Testis (tissue), 5 donors: ENCODE measurements at places on chromosomes 5 and 9. TPM values are rescaled to one million over a fixed set of nuclear protein-coding genes. Genes with fewer than 3 reads are reported as not detected.
A peak's percentile ranks its signal among the peaks of the same experiment; 100 is the strongest.

DAB2 gene
- 56.2 TPM for total RNA-seq

SLC34A1 gene
- not detected for total RNA-seq

ACTL7B gene
- 129 TPM for total RNA-seq

SEMA6A gene
- total RNA-seq: 52.0 TPM

MZB1 gene
- 0.94 TPM for total RNA-seq

DNA sequence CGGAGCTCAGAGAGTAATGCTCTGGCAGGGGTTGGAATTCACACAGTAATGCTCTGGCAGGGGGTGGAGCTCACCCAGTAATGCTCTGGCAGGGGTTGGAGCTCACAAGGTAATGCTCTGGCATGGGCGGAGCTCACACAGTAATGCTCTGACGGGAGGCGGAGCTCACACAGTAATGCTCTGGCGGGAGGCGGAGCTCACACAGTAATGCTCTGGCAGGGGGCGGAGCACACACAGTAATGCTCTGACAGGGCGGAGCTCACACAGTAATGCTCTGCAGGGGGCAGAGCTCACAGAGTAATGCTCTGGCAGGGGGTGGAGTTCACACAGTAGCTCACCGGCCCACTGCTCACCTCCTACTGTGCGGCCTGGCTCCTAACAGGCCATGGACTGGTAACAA is 47.2 kb upstream of the LPCAT1 start:
- no peaks in the 10 kb centered on the region for H3K27me3 ChIP-seq
- DNase-seq: no peak
- no peak overlapping the region for H3K4me3 ChIP-seq

DNA sequence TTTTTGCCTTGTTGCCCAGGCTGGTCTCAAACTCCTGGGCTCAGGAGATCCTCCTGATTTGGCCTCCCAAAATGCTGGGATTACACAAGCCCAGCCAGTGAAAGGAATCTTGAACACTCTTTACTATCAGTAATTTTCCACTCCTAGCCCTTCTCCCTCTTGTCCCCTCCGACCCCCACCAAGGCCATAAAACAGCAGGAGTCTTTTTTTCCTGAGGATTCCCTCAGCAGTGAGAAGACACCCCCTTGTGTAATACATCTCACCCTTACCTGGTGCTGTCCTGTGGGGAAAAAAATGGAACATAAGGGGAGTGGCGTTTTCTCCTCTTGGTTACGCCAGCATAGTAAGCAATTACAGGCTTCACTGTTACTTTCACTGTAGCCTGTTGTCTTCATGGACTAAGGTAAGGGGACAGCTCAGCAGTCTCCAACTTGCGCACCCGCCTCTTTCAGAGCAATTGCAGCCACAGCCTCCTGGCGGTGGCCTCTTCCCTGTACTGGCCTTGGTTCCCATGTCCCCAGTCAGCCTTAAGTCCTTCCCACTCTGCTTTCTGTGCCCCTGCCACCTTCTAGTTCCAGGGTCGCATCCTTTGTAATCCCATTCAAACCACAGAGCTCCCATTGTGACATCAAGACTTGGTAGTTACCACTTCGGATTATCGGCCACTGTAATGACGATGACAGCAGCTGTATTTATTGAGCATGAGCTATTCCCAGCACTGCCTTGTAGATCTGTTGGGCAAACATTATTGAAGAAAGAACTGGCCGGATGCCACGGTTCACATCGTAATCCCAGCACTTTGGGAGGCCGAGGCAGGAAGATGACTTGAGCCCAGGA is 10.0 kb downstream of the NAIF1 start:
- H3K4me3 ChIP-seq: no peak overlapping the region
- H3K27ac ChIP-seq: peak overlapping the region; percentile 87
- DNase-seq: peak; percentile 33
- no peaks in the 10 kb centered on the region for H3K27me3 ChIP-seq

DNA sequence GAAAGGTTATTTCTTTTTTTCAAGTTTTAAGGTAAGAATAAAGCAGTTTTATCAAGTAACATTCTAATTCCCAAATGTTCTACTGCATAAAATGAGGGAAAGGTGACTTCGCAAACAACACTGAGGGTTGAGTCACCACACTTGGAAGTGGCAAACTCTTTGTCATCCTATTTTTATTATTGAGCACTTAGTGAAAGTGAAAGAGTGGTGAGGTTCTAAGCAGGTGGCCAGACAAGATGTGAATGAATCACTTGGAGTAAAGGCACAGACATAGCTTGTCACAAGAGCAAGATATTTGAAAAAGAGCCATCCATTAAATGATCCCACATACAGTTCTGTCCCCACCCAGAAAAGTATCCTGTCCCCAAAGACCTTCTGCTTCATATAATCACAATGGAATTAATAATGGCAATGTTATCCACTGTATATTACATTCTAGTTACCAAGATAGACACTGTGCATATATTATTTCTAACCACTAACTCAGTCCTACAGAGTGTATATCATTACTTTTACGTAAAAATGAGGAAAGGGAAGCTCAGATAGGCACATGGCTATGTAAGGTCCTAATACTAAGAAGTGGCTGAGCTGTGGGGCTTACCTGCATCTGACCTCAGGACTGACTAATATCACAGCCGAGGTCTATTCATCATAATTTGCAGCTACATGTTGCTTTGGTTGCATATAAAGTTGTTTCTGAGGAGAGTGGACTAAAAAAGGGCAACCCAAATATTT is 730.4 kb upstream of the MEF2C start:
- no peak overlapping the region for H3K27ac ChIP-seq
- H3K4me1 ChIP-seq: no peaks in the 10 kb centered on the region
- DNase-seq: no peak
- no peaks in the 10 kb centered on the region for H3K27me3 ChIP-seq
- no peak overlapping the region for H3K4me3 ChIP-seq

GRCh38 chr5:1220831-1221230 is 4.3 kb upstream of the SLC6A18 start:
- H3K27me3 ChIP-seq: no peaks in the 10 kb centered on the region
- H3K4me1 ChIP-seq: no peaks in the 10 kb centered on the region
- H3K27ac ChIP-seq: no peak overlapping the region
- no peak overlapping the region for H3K4me3 ChIP-seq
- DNase-seq: no peak

- H3K27me3 ChIP-seq: no peaks in the 10 kb centered on the region
- H3K27ac ChIP-seq: no peak overlapping the region
- no peak overlapping the region for H3K4me3 ChIP-seq
- H3K36me3 ChIP-seq: no peaks in the 10 kb centered on the region
Observed at GRCh38 chr9:134010310-134011173, 14.7 kb upstream of the BRD3OS start.

GRCh38 chr5:103120607-103121200 is 603 bp downstream of the PPIP5K2 start:
- no peaks in the 10 kb centered on the region for H3K27me3 ChIP-seq
- peaks cover 2% of the 10 kb centered on the region for H3K4me1 ChIP-seq
- DNase-seq: no peak
- H3K4me3 ChIP-seq: peak overlapping the region; percentile 83
- H3K27ac ChIP-seq: peak overlapping the region; percentile 79
- H3K36me3 ChIP-seq: no peaks in the 10 kb centered on the region

DNA sequence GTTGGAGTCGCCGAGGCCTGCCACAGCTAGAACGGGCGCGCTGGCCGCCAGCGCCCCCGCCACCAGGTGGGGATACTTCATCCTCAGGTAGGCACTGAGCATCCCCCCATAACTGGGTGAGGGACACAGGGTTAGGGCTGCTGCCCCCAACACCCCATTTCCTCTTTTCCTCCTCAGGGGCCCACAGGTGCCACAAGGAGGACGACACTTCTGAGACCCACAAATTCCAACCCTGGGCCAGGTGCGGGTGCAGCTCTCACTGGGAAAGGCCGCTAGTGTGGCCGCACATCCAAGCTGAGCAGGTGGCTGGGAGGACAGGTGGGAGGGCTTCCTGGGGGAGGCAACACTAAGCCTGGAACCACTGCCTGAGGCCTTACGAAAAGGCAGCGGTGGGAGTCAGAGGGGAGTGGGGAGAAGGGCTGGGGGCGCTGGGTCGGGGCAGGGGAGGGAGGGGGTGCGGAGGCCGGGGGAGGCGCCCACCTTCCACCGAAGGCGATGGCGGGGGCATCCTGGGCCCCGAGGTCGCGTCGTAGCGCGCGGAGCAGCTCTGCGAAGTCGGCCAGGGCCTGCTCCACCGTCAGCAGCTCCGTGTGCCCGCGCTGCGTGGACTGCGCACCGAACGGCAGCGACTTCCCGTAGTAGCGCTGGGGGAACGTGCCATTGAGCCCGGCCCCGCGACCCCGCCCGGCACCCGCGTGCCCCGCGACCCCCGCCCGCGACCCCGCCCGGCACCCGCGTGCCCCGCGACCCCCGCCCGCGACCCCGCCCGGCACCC is 961 bp downstream of the DPP7 start:
- H3K27me3 ChIP-seq: no peaks in the 10 kb centered on the region
- peak; percentile 43 for DNase-seq
- peaks cover 22% of the 10 kb centered on the region for H3K4me1 ChIP-seq
- H3K4me3 ChIP-seq: peak overlapping the region; percentile 29
- H3K27ac ChIP-seq: no peak overlapping the region
- no peaks in the 10 kb centered on the region for H3K36me3 ChIP-seq

DNA sequence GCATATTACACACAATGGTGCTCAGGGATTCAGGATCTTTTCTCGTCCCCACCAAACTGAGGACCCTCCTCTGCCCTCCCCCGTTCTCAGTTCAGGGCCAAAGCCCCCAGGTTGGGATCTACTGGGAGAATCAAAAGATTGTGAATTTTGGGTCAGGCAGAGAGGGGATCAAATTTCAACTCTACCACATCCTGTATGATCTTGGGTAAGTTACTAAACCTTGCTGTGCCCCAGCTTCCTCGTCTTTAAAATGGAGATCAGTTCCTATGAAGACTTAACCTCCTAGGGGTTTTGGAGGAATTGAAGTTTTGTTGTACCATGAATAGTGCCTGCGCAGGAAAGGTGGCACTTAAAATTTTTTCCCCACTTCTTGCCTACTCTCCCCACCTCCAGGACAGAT is 62.4 kb downstream of the RAI14 start:
- no peaks in the 10 kb centered on the region for H3K36me3 ChIP-seq
- no peaks in the 10 kb centered on the region for H3K4me1 ChIP-seq
- H3K4me3 ChIP-seq: no peak overlapping the region
- no peaks in the 10 kb centered on the region for H3K27me3 ChIP-seq
- no peak overlapping the region for H3K27ac ChIP-seq
